ENCODE measurements at places on chromosomes 16 and 17. TPM values are rescaled to one million over a fixed set of nuclear protein-coding genes. Genes with fewer than 3 reads are reported as not detected.

VAMP2 gene
- total RNA-seq, result 9.0 TPM

CDRT15 gene
- total RNA-seq, result not detected

SCPEP1 gene
- total RNA-seq, result 34.1 TPM

CDRT15L2 gene
- not detected for total RNA-seq

GJC1 gene
- total RNA-seq, result 24.3 TPM

CHST4 gene
- not detected for total RNA-seq

CLEC16A gene
- total RNA-seq, result 14.2 TPM

KRTAP4-2 gene
- total RNA-seq, result not detected
